Neural crest cell (in vitro differentiated cells): ENCODE measurements at places on chromosomes 12 and 14.

DNA sequence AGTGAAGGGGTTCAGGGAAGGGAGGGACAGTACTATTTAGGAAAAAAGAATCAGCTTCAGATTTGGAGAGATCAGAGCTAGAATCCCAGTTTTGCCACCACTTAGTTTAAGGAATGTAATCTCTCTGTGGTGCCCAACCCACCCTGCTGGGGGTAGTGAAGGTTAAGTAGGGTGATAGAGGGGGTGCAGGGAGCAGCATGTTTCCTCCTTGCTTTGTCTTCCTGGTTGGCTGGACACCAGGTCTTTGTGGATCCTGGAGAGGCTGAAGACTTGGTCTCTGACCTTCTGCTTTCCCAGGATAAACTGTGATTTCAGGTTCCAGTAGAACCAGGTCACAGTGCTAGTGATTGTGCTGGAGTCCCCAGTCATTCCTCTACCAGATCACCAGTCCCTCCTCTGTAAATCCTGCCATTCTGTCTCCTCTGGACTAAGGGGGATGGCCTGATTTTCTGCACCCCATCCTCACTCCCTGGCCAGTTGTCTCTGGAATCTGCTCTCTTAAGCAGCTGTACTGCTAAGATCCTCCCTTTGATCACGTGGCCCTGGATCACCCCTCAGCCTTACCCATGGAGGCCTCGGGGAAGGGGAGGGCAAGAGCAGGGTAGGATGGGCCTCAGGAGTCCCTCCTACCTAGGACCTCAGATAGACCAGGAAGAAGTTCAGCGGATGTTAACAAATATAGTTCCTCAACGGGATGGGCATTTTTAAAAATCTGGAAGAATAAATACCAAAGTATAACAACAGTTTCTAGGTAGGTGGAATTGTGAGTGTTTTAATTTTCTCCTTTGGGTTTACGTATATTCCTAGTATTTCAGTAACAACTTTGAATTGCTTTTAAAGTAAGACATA lies 3.1 kb downstream of the MAP3K12 start:
- DNase-seq, result no peak

DNA sequence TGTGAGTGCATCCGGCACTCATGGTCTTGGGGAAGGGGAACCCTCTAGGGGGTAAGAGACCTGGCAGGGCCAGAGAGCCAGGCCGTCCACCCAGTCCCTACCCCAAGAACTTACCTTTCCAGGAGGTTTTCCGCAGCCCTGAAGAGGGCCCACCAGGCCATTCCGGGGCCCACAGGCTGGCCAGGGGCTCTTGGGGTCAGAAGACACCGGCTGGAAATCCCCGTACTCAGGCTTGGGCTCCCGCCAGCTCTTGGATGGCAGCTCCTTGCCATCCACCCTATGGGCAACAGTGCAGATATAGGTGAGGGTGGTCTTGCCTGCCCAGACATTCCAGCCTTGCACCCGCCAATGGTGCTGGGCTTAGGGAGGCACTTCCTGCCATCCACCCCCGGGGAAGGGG lies 34.6 kb downstream of the NCKAP5L start:
- DNase-seq, result no peak

DNA sequence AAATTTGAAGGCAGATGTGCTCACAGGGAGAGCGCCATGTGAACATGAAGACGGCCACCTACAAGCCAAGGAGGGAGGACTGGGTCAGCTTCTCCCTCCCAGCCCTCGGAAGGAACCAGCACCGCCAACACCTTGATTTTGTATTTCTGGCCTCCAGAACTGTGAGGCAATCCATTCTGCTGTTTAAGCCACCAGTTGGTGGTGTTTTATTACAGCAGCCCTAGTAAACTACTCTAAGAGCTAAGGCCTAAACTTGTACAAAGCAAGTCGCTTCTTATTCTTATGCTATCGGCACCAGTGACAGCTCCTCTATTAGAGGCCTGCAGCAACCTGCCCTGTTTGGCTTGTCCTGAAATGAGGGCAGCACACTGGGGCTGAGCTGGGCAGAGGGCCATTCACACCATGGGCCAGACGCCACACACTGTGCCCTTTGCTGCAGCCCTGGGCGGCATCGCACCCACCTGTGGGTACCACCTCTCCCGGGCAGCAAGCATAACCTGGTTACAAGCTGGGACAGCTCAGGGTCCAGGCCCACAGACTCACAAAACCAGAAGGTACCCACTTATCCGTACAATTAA lies 62.7 kb downstream of the NOS1 start:
- no peak for DNase-seq

DNA sequence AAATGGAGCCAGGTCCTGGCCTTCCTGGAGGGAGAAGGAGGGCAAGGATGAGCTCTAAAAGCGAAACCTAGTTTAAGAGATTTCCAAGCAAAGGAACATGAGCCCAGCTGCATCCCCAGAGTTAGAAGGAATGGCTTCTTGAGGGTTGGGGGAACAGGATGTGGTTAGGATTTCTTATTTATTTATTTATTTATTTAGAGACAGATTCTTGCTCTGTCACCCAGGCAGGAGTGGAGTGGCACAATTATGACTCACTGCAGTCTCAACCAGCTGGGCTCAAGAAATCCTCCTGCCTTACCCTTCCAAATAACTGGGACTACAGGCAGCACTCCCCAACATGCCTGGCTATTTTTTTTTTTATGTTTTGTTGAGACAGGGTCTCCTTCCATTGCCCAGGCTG lies 25.3 kb upstream of the TMEM106C start:
- DNase-seq, result no peak

GRCh38 chr12:79747274-79747673 lies 56.5 kb upstream of the PAWR start:
- no peak for DNase-seq

DNA sequence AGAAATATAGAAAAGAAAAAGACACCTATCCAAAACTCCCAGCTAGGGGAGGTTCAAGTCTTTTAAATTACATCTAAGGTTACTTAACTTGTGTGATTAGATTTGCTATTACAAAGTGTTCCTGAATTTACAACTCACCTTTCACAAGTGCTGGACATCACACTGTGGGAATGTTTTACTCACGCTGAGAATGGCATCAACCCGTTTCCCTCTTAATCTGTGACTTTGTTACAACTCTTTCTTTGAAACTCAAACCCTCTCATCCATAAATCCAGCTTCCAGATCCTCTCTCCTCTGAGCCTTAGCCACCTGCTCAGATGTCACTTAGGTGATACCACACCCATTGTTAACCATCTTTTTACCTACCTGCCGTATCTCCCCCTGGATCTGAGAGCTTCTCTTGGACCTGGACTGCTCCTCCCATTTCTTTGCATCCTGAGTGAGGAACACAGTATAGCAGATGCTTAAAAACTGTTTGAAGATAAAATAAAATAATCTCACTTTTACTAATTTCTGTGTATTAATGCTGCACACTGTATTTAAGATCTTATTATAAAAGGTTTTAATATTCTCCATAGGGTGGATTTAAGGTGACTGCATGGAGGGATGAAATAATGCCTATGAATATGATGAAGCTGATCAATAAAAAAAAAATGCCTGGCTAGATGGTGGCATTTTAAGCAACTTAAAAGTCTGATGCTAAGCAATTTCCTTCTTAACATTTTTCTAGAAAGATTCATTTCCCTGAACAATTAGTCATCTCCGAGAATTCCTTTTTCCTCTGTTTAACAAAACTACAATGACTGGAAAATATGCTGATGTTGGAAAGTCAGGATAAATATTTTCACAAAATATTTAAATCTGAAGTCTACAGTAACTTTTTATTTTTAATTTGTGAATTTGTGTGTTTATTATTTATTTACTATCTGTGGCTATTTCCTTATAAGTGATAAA lies 39.1 kb upstream of the NAP1L1 start:
- no peak for DNase-seq

- no peak for DNase-seq
These were observed 89.2 kb downstream of the PRMT8 start for GRCh38 chr12:3580094-3580749.

- DNase-seq, result no peak
These were observed 27.6 kb upstream of the ETV6 start for GRCh38 chr12:11621797-11622423.

DNA sequence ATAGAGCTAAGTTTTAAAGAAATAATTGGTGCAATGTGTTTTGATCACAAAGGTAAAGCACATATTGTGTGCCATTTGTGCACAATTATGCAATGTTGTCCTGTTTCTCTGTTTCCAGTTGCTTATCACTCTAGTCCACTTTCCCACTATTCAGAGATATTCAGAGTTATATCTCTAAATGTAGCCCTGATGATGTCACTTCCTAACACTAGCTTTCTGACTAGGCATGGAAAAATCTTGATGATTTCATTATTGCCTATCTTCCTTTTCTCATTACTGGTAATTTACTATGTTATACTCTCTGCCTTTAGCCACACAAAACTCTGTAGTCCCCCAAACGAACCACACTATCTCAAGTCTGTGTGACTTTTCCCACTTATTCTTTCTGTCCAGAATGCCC lies 221.2 kb downstream of the TRHDE start:
- DNase-seq, result no peak

DNA sequence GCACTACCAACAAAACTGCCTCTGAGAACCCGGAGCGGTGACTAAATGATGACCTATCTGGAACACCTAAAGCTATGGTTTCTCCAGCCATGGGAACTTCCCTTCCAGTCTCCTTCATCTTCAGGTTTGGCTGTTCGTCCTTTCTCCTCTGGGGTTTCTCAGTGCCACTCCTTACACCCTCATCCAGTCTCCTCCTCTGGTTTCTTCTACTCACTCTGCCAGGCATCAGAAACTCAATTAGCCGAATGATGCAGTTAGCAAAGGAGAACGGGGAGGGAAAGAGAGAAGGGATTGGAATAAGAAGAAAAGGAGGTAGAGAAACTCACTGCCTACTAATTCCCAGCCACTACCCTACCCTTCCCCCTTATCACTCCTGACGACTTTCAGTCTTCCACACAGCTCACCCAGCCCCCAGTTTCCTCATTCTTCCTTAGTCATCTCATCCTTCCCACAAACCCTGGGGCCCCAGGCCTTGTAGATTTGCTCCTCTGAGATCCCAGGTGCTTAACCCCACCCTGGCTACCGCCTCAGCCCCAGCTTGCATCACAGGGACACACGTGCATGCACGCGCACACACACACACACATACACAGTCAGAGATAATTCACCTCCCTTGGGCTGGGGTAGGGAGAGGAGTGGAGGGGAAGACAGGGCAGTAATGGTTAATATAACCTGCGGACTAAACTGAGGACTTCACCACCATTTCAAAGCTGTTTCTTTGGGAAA lies 13.0 kb downstream of the FGD6 start:
- DNase-seq, result no peak

DNA sequence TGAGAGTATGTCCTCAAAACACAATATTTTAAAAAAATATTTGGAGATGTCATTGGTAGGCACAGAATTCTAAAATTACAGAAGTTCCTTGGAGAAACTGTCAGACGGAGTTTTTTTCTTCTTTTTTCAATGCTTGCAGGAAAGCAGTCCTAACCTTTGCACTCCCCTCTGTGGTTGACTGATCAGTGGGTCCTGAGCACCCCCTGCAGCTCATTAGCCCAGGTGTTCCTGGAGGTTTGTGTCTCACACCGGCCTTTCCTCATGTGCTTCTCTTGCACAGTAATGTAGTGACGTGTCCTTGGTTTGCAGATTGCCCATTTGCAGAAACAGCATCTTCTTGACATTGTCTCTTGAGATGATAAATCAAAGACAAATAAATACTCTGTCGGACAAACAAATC lies 513.0 kb downstream of the TMEM121 start:
- no peak for DNase-seq

GRCh38 chr14:21436567-21437062 lies 19.3 kb downstream of the CHD8 start:
- DNase-seq, result no peak

- no peak for DNase-seq
These were observed 117.6 kb downstream of the NCOR2 start for GRCh38 chr12:124449623-124450375.

- DNase-seq, result no peak
These were observed 40.1 kb downstream of the VDR start for GRCh38 chr12:47864646-47865235.

GRCh38 chr14:49892301-49892635 lies 614 bp upstream of the ARF6 start:
- no peak for DNase-seq

- DNase-seq, result no peak
These were observed 61.0 kb downstream of the KIAA0586 start for GRCh38 chr14:58488550-58488949.

DNA sequence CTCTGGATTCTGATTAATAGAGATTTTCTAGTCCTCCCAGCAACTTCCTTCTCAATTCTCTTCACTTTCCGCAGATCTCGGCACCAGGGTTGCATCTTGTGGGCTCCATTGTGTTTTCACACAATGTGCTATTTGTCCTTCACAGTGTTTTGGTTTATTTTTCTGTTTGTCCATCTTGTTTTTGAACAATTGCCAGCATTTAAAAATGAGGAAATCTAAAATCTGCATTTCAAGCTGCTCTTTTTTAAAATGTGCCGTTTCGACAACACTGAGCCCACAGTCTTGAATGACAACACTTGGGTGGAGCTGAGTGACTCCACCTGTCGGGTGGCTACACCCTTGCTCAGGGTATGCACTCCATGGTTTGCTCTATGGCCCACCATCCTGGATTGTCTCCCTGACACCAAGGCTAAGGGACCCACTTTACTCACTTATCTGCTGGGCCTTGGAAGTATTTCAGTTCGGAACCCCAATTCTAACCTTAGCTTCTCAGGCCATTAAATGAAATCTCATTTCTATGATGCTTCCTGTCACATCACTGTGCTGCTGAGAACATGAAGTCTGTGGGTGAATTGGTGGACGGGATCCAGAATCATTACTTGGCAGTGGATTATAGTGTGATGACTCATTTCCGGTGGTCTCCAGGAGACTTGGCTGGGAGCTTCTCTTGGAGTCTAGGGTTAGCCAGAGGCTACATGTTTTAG lies 3.4 kb upstream of the MYRFL start:
- no peak for DNase-seq

GRCh38 chr14:58362798-58363412 lies 32.8 kb upstream of the TOMM20L start:
- no peak for DNase-seq

GRCh38 chr12:14902465-14902864 lies 16.8 kb upstream of the MGP start:
- DNase-seq, result no peak

DNA sequence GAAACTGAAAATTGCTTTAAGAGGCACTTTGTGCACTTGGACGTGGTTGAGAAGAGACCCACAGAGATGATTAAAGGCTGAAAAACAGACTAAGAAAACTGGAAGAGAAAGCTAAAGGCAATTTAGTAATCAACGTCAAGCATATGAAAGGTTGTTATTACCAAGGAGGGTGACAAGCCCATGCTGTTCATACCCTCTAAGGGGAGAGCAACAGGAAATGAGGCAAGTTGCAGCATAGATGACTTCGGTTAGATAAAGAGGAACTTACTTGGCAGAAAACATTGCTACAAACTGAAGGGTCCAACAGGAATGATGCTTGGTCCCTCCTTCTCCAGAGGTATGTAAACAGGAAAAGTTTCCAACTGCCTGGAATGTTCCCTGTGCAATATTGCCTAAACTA lies 107.8 kb downstream of the DUSP6 start:
- DNase-seq, result no peak

- no peak for DNase-seq
These were observed 223.1 kb downstream of the EFCAB11 start for GRCh38 chr14:89731396-89731933.

- DNase-seq, result no peak
These were observed 100.4 kb upstream of the ETV6 start for GRCh38 chr12:11549119-11549518.
